ENCODE measurements at places on chromosomes 12 and 14.

- no peak for DNase-seq
Observed at GRCh38 chr12:107490010-107490409, 195.6 kb upstream of the PWP1 start.

DNA sequence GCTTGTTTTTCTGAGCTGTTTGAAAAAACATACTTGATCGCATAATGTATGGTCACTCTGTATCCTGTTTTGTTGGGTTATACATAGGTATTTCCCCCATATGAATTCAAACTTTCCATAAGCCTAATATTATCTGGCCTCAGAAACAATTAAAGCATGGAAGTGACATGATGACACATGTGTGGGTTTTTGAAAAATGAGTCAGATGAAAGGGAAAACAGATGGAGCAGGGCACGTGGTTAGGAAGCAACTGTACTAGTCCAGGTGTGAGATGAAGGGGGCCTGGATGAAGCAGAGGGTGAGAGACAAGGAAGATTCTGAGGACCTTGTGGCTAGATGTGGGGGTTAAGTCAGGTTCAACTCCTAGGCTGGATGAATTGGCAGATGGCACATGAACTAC, 92.7 kb upstream of the DNM1L start:
- DNase-seq: no peak

DNA sequence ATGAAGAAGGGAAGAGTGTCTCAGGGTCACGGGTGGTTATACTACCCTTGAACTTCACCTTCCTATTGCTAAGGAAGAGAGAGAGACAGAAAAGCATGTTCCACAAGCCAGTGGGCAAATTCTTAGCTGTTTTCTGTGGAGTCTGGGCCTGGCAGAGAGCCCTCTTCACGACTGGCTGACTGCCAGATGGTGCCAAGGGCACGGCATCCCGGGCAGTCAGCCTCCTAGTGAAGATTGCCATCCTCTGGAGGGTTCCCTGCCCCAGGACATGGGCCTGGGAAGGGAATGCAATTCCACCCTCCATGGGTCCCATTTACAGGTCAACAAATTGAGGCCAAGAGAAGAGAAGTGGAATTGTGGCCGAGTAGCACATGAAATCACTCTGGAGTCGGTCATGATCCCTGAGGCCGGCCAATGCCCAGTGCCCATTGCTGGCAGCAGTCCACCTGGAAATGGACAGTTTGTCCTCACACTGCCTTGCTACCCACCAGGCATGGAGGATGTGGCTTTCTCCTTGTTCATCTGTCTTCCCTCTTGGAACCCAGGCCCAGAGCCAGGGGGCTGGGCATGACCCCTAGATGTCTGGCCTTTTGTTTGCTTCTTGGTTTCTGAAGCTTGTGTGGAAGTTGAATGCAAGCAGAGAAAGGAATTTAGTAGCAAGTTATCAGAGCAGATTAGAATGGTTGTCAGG, 9.9 kb downstream of the TUNAR start:
- no peak for DNase-seq

DNA sequence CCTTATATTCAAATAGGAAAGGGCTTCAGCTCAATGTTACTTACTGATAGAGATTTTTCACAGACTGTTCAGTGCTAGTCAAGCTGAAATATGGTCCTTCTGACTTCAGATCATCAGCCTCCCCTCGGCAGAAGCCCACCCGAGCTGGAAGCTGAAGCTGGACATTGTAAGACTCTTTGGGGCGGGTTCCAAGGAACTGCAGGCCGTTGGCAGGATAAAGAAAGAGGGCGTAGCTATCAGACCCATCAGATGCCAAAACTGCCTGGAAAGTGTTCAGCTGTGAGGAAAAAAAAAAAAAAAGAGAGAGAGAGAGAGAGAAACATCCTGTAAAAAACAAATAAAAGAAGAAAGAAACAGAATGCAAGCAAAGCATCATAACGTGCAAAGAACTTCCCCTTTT, 8.8 kb downstream of the NID2 start:
- DNase-seq: no peak

GRCh38 chr12:128675576-128675975, 148.2 kb downstream of the SLC15A4 start:
- no peak for DNase-seq

GRCh38 chr12:131213896-131214442, 260.3 kb downstream of the ADGRD1 start:
- no peak for DNase-seq

DNA sequence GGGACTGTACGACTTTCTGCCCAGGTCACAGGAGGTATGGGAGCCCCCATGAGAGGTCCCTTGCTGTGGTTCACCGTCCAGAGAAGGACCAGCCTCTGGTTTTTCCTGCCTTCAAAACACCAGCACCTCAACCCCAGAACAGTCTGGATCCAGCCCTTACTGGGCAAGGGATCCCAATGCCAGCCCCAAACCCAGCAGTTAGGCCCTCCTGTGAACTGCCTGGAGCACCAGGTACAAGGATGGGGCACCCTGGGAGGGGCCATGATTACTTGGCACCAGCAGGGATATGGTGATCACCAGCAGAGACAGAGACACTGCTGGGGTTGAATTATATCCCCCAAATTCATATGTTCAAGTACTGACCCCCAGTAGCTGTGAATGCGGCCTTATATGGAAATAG, 20.0 kb downstream of the ANHX start:
- DNase-seq: no peak

DNA sequence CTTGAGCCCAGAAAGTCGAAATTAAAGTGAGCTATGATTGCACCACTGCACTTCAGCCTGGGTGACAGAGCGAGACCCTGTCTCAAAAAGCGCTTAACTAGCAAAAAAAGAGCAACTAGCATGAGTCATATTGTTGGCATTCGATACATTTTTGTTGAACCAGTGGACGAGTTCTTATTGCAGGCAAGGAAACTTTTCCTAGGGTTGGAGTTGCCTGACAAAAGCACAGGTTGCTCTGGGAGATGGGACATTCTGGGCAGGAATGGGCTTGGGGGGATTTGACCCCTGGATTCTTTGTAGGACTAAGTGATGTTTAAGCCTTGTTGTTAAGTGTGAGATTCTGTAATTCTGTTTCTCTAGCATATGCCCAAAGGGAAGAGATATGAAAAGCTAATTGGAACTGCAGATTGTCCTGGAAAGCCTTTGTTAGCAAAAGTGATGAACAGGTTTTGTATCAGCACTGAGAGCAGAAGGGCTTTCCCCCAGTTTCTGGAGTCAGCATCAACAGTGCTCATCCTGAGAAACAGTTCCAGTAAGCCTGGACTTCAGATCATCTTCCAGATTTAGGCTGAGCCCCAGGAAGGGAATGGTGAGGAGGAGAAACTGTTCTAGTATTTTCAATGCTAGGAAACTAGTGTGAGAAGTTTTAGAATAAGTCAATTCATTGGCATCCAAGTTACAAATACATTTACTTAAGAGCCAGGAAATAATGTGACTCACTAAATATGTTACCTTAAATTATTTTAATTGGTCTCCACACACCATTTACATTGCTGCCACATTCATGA, 123.1 kb downstream of the SRGAP1 start:
- no peak for DNase-seq

DNA sequence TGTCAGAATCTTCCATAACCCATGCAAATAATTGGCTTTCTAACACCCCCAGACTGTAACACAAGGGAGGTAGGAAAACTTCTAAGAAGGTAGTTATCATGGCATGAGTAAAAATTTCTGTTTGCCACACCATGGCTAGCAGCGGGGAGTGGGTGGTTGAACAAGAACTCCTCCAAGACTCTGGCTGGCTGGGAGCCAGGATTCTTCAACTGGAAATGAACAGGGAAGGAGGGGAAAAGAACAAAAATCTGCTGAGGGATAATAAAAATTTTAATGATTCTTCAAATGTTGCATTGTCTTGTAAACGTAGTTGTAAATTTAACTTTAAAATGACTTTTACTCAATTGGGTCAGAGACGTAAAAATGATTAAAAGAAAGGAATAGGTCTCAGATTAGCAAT, 78.9 kb downstream of the AKAP6 start:
- DNase-seq: no peak

GRCh38 chr14:29459969-29460560, 467.6 kb downstream of the PRKD1 start:
- no peak for DNase-seq

DNA sequence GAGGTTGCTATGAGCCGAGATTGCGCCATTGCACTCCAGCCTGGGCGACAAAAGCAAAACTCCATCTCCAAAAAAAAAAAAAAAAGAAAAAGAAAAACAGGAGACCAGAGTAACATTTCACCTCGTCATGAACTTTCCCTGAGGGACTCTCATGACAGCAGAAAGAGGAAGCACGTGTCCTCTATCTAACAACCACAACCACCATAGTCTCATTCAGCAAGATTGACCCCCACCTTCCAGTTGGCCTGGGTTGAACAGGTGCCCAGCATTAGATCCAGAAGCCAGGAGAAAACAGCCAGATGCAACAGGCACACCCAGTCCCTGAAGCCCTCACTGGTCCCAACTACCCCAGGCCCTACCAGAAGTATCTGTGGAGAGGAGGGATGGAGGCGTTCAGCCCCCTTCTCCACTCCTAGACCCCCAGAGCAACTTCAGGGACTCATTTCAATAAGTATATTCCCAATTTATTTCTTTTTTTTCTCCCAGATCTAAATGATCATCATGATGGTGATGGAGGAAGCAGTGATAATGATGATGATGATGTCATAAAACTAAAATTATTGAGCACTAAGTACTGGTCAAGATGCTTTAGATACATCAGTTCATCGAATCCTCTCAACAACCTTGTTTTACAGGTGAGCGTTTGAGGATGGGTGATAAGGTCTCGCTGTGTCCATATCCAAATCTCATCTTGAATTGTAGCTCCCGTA, 235.0 kb downstream of the EFCAB11 start:
- DNase-seq: no peak

- no peak for DNase-seq
Observed at GRCh38 chr14:105401699-105402098, 3.4 kb downstream of the TEX22 start.

- DNase-seq: peak; percentile 36
Observed at GRCh38 chr12:6323340-6323994, 13.0 kb downstream of the PLEKHG6 start.

DNA sequence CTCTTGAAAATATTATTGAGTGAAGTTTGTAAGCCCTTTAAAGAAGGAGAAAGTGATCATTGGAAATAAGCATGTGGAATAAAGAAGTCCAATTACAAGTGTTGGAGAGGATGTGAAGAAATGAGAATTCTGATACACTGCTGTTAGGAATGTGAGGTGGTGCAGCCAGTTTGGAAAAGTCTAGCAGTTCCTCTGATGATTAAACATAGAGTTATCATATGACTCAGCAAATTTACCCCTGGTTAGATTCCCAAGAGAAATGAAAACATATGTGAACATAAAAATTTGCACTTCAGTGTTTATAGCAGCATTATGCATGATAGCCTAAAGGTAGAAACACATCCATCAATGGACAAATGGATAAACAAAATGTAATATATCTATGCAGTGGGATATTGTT, 319.9 kb downstream of the AEBP2 start:
- no peak for DNase-seq

- no peak for DNase-seq
Observed at GRCh38 chr12:3772380-3772779, 19.5 kb upstream of the CRACR2A start.
